ENCODE measurements at places on chromosomes 7 and 10.

DNA sequence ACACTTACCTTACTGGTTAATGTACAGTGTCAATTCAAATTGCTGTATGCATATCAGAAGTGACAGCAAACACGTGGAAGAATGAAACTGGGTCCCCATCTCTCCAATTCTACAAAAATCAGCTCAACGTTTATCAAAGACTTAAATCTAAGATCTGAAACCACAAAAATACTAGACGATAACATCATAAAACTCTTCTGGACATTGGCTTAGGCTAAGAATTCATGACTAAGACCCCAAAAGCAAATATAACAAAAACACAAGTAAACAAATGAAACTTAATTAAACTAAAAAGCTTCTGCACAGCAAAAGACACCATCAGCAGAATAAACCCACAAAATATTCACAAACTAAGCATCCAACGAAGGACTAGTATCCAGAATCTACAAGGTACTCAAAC is 35.9 kb upstream of the PFKP start:
- DNase-seq = no peak
- H3K27ac ChIP-seq = no peak overlapping the region
- peaks cover 80% of the 10 kb centered on the region for H3K27me3 ChIP-seq
- H3K4me1 ChIP-seq = peaks cover 6% of the 10 kb centered on the region
- H3K4me3 ChIP-seq = no peak overlapping the region
- H3K36me3 ChIP-seq = peaks cover 3% of the 10 kb centered on the region

GRCh38 chr7:148398844-148399365 is 191.7 kb upstream of the C7orf33 start:
- H3K4me3 ChIP-seq = no peak overlapping the region
- H3K27me3 ChIP-seq = peaks cover 72% of the 10 kb centered on the region
- H3K36me3 ChIP-seq = no peaks in the 10 kb centered on the region
- H3K4me1 ChIP-seq = peaks cover 5% of the 10 kb centered on the region

- H3K4me1 ChIP-seq = no peaks in the 10 kb centered on the region
- no peak for DNase-seq
- no peaks in the 10 kb centered on the region for H3K27me3 ChIP-seq
- H3K4me3 ChIP-seq = no peak overlapping the region
These were observed 282.5 kb upstream of the NRP1 start for GRCh38 chr10:33616956-33617355.

- peaks cover 57% of the 10 kb centered on the region for H3K4me1 ChIP-seq
- peak overlapping the region; percentile 96 for H3K27ac ChIP-seq
- H3K27me3 ChIP-seq = no peaks in the 10 kb centered on the region
- no peaks in the 10 kb centered on the region for H3K36me3 ChIP-seq
- no peak overlapping the region for H3K4me3 ChIP-seq
- no peak for DNase-seq
These were observed 2.0 kb upstream of the IL2RA start for GRCh38 chr10:6064119-6064518.

DNA sequence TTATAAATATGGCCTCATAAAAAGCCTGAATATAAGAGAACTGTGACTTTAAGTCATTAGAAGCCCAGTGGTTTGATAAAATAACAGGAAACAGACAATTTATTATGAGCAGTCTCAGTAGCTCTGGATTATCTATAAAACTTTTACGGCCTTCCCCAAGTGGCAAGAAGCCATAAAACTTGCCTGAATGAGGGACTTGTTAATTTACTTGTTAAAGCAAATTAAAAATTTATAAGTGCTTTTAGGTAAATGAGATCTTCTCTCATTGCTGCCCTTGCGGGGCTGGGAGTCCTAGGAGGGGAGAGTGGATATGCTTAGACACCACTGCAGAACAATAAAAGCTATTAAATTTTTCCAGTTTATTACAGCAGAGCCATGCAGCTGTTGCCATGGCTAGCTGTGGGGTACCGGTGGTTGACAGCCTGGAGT is 499.9 kb downstream of the AUTS2 start:
- H3K36me3 ChIP-seq = no peaks in the 10 kb centered on the region
- DNase-seq = no peak
- no peaks in the 10 kb centered on the region for H3K27me3 ChIP-seq
- no peak overlapping the region for H3K4me3 ChIP-seq
- no peak overlapping the region for H3K27ac ChIP-seq
- no peaks in the 10 kb centered on the region for H3K4me1 ChIP-seq

DNA sequence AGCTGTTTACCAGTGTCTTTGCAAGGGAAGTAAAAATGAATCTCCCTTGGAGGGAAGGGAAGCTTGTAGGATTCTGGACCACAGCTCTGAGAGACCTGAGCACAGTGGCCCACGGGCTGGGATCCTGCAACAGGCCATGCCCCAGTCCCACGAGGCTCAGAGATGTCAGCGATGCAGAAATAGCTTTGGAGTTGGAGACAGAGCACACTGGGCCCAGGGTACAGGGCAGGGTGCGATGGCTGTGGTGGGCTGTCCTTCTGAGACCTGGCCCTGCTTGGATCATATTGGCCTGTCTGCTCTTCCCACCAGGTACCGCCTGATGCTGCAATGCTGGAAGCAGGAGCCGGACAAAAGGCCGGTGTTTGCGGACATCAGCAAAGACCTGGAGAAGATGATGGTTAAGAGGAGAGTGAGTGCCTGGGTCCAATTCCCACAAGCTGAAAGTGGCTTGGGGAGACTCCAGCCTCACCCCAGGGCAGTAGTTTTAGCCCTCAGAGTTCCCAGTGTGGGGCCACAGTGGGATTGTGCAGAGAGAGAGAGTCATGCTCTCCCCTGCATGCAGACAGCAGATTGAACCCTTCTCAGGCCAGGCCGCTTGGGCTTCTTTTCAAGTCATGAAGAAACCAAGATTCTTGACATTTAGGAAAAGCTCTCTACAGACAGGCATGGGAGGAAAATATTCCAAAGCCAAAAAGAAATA is 13.5 kb upstream of the CSGALNACT2 start:
- H3K36me3 ChIP-seq = no peaks in the 10 kb centered on the region
- peaks cover 5% of the 10 kb centered on the region for H3K27me3 ChIP-seq
- H3K4me1 ChIP-seq = peaks cover 26% of the 10 kb centered on the region
- no peak overlapping the region for H3K27ac ChIP-seq
- H3K4me3 ChIP-seq = no peak overlapping the region

GRCh38 chr7:91289633-91290254 is 25.5 kb downstream of the FZD1 start:
- H3K4me1 ChIP-seq = no peaks in the 10 kb centered on the region
- no peak overlapping the region for H3K4me3 ChIP-seq
- no peak overlapping the region for H3K27ac ChIP-seq
- no peak for DNase-seq
- H3K36me3 ChIP-seq = no peaks in the 10 kb centered on the region

DNA sequence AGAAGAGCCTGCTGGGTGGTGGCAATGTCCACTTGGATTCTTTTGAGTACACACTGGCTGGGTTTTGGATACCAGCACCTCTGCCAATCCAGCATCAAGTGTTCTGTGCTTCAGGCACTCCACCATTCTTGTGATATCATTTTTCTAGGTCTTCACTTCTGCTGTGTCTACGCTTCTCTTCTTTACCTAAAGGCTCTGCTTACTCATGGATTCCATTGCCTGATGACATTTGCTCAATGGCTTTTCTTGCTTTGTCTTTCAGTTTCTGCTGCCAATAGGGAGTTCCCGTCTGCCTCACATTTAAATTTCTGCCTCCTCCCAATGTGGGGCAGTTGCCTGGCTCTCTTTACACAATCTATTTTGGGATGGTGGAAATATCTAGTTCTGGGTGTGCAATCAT is 12.7 kb upstream of the PAPSS2 start:
- H3K4me1 ChIP-seq = no peaks in the 10 kb centered on the region
- no peaks in the 10 kb centered on the region for H3K36me3 ChIP-seq
- DNase-seq = no peak
- H3K27me3 ChIP-seq = peaks cover 15% of the 10 kb centered on the region

DNA sequence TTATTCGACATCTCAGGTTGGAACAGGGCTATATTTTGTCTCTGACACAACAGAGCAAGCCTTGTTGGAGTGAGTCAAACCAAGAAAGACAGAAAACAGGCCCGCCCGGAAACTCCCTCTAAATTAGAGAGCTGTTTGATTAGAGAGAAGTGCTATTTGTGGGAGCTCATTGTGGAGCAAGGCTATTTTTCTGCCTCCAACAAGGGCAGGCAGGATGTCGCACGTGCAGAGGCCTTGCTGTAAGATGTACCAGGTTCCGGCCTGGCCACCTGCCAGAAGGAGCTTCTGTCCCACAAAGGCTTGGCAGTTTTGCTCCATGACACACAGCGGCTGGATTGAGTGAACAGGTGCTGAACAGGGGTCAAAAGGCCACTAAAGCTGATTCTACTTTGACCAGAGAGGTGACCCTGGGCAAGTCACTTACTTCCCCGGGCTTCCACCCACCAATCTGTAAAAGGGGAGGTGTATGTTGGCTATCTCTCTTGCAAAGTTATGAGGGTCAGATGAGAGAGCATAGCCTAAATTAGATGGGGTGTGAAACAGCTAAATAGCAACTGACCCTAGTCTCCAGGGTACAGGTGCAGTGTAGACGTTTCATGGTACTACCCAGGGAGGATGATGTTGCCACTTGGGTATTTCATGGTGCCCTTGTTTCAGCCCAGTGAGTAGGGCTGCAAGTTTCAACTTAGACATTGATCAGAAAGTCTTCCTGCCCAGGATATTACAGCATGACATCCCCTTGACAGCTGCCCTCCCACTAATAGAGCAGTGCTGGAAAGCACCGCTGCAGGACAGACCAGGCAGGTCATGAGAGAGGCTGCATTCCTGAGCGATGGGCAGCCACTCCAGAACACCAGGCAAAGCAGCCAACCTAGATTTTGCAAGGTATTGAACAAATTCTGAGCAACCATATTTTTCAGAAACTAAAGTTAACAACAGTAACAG is 62.0 kb downstream of the VSTM4 start:
- H3K4me3 ChIP-seq = no peak overlapping the region
- no peaks in the 10 kb centered on the region for H3K4me1 ChIP-seq
- DNase-seq = no peak
- H3K36me3 ChIP-seq = no peaks in the 10 kb centered on the region
- H3K27me3 ChIP-seq = peaks cover 50% of the 10 kb centered on the region
- H3K27ac ChIP-seq = no peak overlapping the region

DNA sequence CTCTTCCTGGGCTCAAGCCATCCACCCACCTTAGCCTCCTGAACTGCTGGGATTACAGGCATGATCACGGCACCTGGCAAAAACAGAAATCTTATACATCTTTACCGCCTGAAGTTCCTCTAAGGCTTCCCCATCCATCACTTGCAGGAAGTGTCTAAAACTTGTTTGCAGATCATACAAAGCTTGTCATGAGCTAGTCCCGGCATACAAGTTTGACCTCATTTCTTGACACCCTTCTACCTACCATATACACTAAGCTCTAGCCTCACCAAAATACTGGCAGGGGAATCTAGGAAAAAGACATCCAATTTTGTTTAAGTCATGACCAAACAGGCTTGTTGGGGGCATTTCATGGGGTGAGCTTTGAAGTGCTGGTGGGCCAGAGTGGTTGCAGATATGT is 14.5 kb downstream of the DNMBP start:
- peaks cover 17% of the 10 kb centered on the region for H3K4me1 ChIP-seq
- no peak for DNase-seq
- no peaks in the 10 kb centered on the region for H3K36me3 ChIP-seq
- H3K27ac ChIP-seq = peak overlapping the region; percentile 59
- H3K27me3 ChIP-seq = peaks cover 5% of the 10 kb centered on the region

GRCh38 chr10:80281292-80281691 is 8.2 kb downstream of the MAT1A start:
- H3K27me3 ChIP-seq = peaks cover 24% of the 10 kb centered on the region
- H3K4me1 ChIP-seq = peaks cover 6% of the 10 kb centered on the region
- no peak overlapping the region for H3K27ac ChIP-seq
- no peak for DNase-seq

DNA sequence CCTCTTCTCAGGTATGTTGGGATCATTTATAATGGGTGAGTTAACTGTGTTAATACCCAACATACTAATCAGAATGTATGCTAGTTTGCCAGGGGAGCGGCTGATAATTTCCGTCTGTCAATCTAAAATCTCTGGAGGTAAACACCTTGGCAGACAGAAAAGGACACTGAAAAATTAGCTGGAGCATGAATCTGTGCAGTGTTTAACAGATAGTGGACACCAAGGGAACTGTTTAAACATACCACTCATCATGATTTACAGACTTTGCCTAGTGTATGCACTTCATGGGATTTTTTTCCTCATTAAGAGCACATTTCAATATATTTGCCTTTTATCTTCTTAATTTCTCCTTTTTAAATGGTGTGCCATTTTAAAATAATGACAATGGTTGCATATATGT is 68.2 kb downstream of the SLC13A1 start:
- H3K36me3 ChIP-seq = no peaks in the 10 kb centered on the region
- no peak overlapping the region for H3K4me3 ChIP-seq
- DNase-seq = no peak
- no peak overlapping the region for H3K27ac ChIP-seq

GRCh38 chr7:80463272-80463920 is 48.5 kb downstream of the GNAT3 start:
- H3K4me3 ChIP-seq = no peak overlapping the region
- H3K4me1 ChIP-seq = no peaks in the 10 kb centered on the region
- no peaks in the 10 kb centered on the region for H3K27me3 ChIP-seq
- H3K27ac ChIP-seq = no peak overlapping the region

DNA sequence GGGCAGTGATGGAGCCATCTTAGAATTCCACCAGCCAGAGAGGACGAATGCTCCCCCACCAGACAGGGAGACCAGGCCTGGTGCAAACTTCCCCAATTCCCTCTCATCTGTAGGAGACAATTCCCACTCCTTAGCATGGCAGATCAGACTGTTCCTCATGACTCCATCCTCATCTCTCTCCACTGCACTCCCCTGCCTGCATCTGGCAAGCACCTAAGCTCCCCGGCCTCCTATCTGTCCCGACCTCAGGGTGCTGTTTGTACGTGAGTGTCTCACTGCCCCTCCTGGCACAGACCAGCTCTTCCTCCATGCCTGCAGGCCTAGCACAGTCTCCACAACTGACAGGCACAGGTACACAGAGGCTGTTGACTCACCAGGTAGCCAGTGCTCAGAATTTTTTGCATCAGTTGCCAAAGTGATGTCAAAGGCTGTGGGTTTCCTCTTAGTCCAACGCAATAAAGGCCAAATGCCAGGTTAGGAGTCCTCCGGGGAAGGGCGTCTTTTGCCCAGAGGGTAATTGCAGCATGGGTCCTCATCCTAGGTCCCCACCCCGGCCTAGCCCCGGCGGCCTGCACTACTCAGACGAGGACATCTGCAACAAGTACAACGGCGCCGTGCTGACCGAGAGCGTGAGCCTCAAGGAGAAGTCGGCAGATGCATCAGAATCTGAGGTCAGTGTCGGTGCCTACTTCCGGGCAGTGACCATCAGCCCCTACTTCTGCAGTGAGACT is 436.8 kb upstream of the FOXK1 start:
- peaks cover 5% of the 10 kb centered on the region for H3K4me1 ChIP-seq
- no peaks in the 10 kb centered on the region for H3K36me3 ChIP-seq
- H3K4me3 ChIP-seq = no peak overlapping the region
- H3K27me3 ChIP-seq = peaks cover 4% of the 10 kb centered on the region
- H3K27ac ChIP-seq = no peak overlapping the region
- no peak for DNase-seq

- H3K27me3 ChIP-seq = peaks cover 10% of the 10 kb centered on the region
- H3K36me3 ChIP-seq = no peaks in the 10 kb centered on the region
- peaks cover 17% of the 10 kb centered on the region for H3K4me1 ChIP-seq
- no peak for DNase-seq
These were observed 300.5 kb downstream of the KLF6 start for GRCh38 chr10:3484306-3485056.

GRCh38 chr10:31062856-31063255 is 31.2 kb upstream of the ZNF438 start:
- H3K27ac ChIP-seq = no peak overlapping the region
- H3K4me1 ChIP-seq = no peaks in the 10 kb centered on the region

GRCh38 chr7:20358106-20358505 is 27.4 kb downstream of the ITGB8 start:
- no peak for DNase-seq
- H3K4me3 ChIP-seq = no peak overlapping the region
- H3K36me3 ChIP-seq = no peaks in the 10 kb centered on the region
- H3K27me3 ChIP-seq = no peaks in the 10 kb centered on the region

Measured in T-helper 17 cell (primary cell).